Activated CD4-positive, alpha-beta memory T cell treated with anti-CD3 and anti-CD28 coated beads, Interleukin-2, amount 10 ng/mL, durations not matched to agents 7 days and 5 days (primary cell): ENCODE measurements at places on chromosomes 7 and 10. TPM values are rescaled to one million over a fixed set of nuclear protein-coding genes. Genes with fewer than 3 reads are reported as not detected.

The CCDC172 gene
- not detected for total RNA-seq

DNA sequence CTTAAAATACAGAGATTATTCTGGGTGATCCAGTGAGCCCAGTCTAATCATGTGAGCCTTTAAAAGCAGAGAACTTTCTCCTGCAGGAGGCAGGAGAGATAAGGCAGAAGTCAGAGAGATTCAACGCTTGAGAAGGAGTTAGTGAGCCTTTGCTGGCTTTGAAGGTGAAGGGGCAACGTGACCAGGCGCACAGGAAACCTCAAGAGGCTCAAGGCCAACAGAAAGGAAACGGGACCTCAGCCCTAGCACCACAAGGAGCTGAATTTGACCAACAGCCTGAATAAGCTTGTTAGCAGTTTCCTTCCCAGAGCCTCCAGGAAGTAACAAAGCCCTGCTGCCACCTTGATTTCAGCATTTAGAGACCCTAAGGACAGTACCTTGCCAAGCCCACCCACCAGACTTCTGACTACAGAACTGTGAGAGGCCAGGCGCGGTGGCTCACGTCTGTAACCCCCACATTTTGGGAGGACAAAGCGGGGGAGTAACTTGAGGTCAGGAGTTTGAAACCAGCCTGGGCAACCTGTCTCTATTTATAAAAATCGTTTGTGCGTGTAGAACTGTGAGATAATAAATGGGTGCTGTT is 87.3 kb upstream of the KAT6B start:
- H3K27me3 ChIP-seq: no peaks in the 10 kb centered on the region
- peak overlapping the region; percentile 83 for H3K27ac ChIP-seq
- H3K4me3 ChIP-seq: peak overlapping the region; percentile 24
- H3K4me1 ChIP-seq: peaks cover 24% of the 10 kb centered on the region
- no peaks in the 10 kb centered on the region for H3K36me3 ChIP-seq
- DNase-seq: peak; percentile 71

- H3K27ac ChIP-seq: no peak overlapping the region
- H3K4me3 ChIP-seq: no peak overlapping the region
- peaks cover 3% of the 10 kb centered on the region for H3K4me1 ChIP-seq
Observed at GRCh38 chr7:34282271-34282670, 375.7 kb upstream of the NPSR1 start.

- H3K4me3 ChIP-seq: no peak overlapping the region
- H3K4me1 ChIP-seq: no peaks in the 10 kb centered on the region
- H3K36me3 ChIP-seq: no peaks in the 10 kb centered on the region
Observed at GRCh38 chr10:85623758-85624157, 742.8 kb downstream of the GRID1 start.

GRCh38 chr7:107169120-107170050 is 582 bp downstream of the HBP1 start:
- no peaks in the 10 kb centered on the region for H3K36me3 ChIP-seq
- peak overlapping the region; percentile 94 for H3K27ac ChIP-seq
- peaks cover 6% of the 10 kb centered on the region for H3K27me3 ChIP-seq
- peak overlapping the region; percentile 90 for H3K4me3 ChIP-seq

DNA sequence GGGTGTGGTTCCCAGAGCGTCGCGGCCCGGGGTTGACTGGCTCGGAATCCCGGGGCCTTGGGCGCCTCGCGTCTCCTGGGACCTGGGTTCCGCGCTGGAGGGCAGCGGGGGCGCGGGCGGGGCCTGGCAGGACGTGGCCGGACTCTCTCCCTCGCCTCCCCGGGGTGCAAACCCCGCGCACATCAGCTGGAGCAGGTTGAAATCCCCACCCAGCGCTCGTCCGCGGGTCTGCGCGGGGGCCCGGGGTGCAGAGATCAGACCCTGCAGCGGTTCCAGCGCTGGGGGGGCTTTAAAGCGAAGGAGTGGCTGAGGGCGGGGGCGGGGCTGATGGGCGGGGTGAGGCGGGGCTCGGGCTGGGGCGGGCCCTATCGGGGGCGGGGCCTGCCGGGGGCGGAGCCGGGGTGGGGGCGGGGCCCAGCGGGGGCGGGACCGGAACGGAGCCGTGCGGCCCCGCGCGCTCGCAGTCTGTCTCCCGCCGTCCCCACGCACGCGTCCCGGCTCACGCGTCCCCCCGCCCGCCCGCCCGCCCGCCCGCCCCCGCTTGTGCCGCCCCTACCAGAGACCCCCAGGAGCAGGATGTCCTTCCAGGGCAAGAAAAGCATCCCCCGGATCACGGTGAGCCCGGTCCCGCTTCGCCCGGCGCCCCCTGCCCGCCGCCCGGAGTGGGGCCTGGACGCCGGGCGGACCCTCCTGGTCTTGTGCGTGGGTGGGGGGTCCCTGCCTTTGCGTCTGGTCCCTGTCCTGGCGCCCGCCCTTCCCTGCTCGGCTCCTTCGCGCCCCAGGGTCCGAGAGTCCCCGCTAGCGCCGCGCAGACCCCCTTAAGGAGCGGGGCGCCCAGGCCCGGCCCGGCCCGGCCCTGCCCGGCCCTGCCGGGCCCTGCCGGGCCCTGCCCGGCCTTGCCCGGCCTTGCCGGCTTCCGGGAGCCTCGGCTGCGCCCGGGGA is at the start of gene DPYSL4:
TSS of gene DPYSL4 (plus strand) at position 461 of the 942 bp plus-strand sequence. CDS start at position 577, 116 bp downstream.
- no peaks in the 10 kb centered on the region for H3K36me3 ChIP-seq
- H3K27ac ChIP-seq: no peak within 1 kb of the TSS
- H3K27me3 ChIP-seq: peaks cover 42% of the 10 kb centered on the region
- H3K4me1 ChIP-seq: peaks cover 2% of the 10 kb centered on the region
- DNase-seq: peak; percentile 33
- peak within 1 kb of the TSS; percentile 17 for H3K4me3 ChIP-seq

DNA sequence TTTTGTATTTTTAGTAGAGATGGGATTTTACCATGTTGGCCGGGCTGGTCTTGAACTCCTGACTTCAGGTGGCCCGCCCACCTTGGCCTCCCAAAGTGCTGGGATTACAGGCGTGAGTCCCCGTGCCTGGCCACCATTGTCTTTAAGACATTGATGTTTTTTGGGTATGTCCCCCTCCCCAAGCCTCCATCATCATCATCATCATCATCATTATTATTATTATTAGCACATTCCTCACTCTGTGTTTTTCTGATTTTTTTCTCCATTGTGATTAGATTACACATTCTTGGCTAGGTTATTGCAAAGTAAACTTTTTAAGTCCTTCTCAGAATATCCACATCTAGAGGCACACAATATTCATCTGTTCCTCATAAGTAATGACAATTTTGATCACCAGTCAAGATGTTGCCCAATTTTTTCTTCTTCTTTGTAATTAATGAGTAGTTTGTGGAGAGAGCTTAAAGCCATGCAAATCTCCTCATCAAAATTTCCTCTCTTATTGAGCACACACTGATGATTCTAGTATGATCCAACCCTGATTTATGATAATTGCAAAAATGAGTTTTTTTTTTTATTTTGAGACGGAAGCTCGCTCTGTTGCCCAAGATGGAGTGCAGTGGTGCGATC is 47.5 kb downstream of the EPC1 start:
- no peak for DNase-seq
- H3K27ac ChIP-seq: peak overlapping the region; percentile 69
- H3K4me1 ChIP-seq: peaks cover 51% of the 10 kb centered on the region
- H3K4me3 ChIP-seq: peak overlapping the region; percentile 28

DNA sequence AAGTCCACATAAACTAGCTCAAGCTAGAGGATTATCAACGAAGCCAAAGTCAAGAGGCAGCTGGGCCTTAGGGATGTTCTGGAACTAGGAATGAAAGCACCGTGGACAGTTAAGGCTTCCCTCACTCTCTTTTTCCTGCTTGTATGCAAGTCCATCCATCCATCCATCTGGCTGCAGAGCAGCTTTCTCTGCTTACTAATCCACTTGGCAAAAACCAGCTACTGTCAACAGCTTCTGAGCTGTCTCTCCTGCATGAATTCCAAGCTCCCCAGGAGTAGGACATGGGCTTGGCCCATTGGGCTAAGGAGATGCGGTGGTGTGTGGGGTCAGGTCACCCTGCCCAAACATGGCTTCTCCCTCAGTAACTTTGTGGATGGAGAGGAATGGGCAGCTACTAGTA is 66.2 kb downstream of the NAMPT start:
- H3K4me3 ChIP-seq: no peak overlapping the region
- H3K27me3 ChIP-seq: peaks cover 18% of the 10 kb centered on the region
- peaks cover 16% of the 10 kb centered on the region for H3K4me1 ChIP-seq

DNA sequence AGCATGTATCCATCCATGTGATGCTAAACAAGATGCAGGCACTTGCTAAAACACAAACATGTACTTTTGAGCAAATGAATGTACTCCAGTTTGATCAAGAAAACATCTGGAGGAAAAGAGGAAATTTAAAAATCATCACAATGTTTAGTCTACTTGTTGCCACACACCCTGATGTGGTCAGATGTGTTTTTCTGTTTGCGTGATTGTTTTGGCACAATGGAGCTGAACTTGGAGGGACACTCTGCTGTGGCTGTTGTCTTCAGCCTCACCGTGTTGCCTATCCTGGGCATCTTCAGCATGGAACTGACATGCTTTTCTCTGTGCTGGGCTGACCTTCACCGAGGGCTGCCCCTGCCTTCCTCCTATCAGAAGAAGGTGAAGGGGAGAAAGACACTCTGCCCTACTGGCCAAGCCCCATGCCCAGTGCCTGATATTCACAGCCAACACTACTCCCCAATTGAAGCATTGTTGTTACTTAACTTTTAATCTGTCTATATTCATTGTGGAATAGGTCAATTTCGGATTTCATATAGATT is 268.3 kb upstream of the IGFBP3 start:
- no peak overlapping the region for H3K27ac ChIP-seq
- no peaks in the 10 kb centered on the region for H3K4me1 ChIP-seq
- DNase-seq: no peak
- H3K27me3 ChIP-seq: no peaks in the 10 kb centered on the region
- H3K36me3 ChIP-seq: no peaks in the 10 kb centered on the region

The CRPPA gene
- 0.68 TPM for total RNA-seq

- H3K27me3 ChIP-seq: no peaks in the 10 kb centered on the region
- peak; percentile 76 for DNase-seq
- peak overlapping the region; percentile 100 for H3K27ac ChIP-seq
- H3K4me3 ChIP-seq: peak overlapping the region; percentile 98
Observed at GRCh38 chr10:45418849-45419675, 45.0 kb downstream of the ALOX5 start.

The PTPRE gene
- total RNA-seq: 29.2 TPM

- no peaks in the 10 kb centered on the region for H3K27me3 ChIP-seq
- DNase-seq: peak; percentile 64
- peaks cover 3% of the 10 kb centered on the region for H3K4me1 ChIP-seq
- no peak overlapping the region for H3K4me3 ChIP-seq
- no peak overlapping the region for H3K27ac ChIP-seq
- H3K36me3 ChIP-seq: peaks cover 3% of the 10 kb centered on the region
Observed at GRCh38 chr10:92517034-92517655, 56.7 kb downstream of the IDE start.

DNA sequence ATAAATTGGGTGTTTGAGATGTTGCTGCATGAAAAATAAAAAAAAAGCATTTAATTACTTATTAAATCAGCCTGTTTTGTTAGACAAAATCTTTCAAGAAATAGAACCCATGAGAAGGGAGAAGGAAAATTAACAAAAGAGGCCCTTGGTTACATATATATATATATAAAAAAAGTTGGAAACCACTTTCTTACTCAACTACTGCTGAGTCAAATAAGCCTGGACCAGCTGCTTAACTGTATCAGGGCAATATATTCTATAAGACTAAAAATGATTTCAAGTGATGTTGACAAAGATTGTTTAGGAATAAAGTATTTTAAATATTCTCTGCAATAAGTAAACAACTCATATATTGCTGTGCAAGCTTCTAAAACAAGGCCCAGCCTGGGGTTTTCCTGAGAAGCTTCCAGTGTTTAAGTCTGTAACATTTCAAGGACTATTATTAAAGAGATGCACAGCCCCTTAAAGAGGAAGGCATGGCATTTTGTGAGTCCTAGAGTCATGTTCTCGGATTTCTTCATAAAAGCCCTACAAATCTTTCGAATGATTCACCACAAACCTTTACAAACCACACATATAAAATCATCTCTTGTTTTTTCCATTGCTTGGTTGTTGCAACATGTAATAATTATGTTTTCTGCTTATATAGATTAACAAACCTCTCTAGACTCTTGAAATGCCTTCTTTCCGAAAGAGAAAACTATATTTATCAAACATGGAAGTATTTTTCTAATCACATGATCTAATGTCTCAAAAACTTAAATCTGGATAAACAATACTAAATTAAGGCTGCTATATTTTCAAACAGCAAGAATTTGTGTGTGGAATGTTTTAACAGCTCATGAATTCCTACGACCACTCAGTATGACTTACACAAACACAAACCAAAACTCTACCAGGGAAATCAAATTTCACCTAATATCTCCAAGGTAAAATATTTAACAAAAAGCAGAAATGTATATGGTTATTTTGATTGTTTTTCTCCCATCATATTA is 14.3 kb downstream of the JAZF1 start:
- H3K27ac ChIP-seq: no peak overlapping the region
- no peak overlapping the region for H3K4me3 ChIP-seq
- DNase-seq: no peak

The VSTM4 gene
- 0.10 TPM for total RNA-seq

The RBP3 gene
- not detected for total RNA-seq

- no peaks in the 10 kb centered on the region for H3K36me3 ChIP-seq
- no peak overlapping the region for H3K27ac ChIP-seq
- H3K4me1 ChIP-seq: peaks cover 3% of the 10 kb centered on the region
- no peak overlapping the region for H3K4me3 ChIP-seq
Observed at GRCh38 chr10:1961989-1962388, 224.7 kb upstream of the ADARB2 start.

The AOAH gene
- total RNA-seq: 18.5 TPM

GRCh38 chr10:71632200-71632820 is 87.3 kb downstream of the C10orf105 start:
- peaks cover 7% of the 10 kb centered on the region for H3K27me3 ChIP-seq
- H3K4me3 ChIP-seq: no peak overlapping the region
- no peaks in the 10 kb centered on the region for H3K4me1 ChIP-seq
- no peaks in the 10 kb centered on the region for H3K36me3 ChIP-seq

DNA sequence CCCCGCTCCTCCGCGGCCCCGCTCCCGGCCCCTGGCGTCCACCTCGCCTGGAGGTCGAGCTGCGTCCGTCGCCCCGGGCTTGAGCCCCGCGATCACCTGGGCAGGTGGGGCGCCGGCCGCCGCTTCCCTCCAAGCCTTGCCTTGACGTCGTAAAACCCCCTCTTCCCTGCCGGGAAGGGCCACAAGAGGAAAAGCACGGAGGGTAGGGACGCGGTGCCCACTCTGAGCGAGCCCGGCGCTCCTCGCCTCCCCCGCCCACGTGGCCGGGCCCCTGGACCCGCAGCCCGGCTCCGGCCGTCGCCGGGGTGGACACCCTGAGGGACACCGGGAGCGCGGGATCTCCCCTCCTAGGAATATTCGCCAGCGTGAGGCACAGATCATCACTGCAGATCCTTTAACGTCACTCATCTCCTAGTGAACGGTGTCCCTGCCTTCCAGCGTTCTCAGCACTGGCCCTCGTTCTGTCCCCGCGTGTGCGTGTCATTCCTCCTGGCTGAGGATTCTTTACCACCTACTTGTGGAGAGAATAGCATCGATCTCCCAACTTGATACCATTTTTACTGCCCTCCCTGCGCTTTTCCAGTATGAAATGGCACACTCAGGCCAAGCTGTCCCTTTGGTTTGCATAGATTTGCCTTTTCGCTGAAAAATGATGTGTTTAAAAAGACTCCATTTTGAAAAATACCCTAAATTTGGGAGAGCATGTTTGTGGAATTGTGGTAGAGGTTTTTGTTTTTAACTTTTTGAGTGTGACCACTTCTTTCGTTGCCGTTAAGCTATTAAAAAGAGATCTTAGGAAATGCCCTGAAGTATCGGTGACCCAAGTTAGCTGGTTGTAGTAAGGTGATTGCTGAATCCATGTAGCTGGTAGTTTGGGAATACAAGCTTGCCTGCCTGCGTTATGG is 649 bp downstream of the ACTR3B start:
- no peaks in the 10 kb centered on the region for H3K36me3 ChIP-seq
- peak overlapping the region; percentile 86 for H3K4me3 ChIP-seq
- no peaks in the 10 kb centered on the region for H3K27me3 ChIP-seq

- H3K27me3 ChIP-seq: peaks cover 49% of the 10 kb centered on the region
- no peak overlapping the region for H3K27ac ChIP-seq
- no peak overlapping the region for H3K4me3 ChIP-seq
- H3K36me3 ChIP-seq: peaks cover 2% of the 10 kb centered on the region
Observed at GRCh38 chr10:21173802-21174714, 276.9 kb upstream of the NEBL start.
